Thyroid gland (tissue), 4 donors: ENCODE measurements at places on chromosomes 11 and 22. TPM values are rescaled to one million over a fixed set of nuclear protein-coding genes. Genes with fewer than 3 reads are reported as not detected.

Gene RBMXL2
- not detected for total RNA-seq

Gene MAPK8IP2
- 3.3 TPM for total RNA-seq

Gene ZC3H7B
- total RNA-seq, result 100 TPM

Gene SOX10
- 0.34 TPM for total RNA-seq

Gene GAL3ST1
- 1.4 TPM for total RNA-seq

Gene MED15
- 65.1 TPM for total RNA-seq
